Left lobe of liver (tissue), 2 donors: ENCODE measurements at places on chromosomes 2 and 18. TPM values are rescaled to one million over a fixed set of nuclear protein-coding genes. Genes with fewer than 3 reads are reported as not detected.
A peak's percentile ranks its signal among the peaks of the same experiment; 100 is the strongest.

GRCh38 chr18:37260367-37261093, 305.1 kb downstream of the CELF4 start:
- DNase-seq, result no peak

DNA sequence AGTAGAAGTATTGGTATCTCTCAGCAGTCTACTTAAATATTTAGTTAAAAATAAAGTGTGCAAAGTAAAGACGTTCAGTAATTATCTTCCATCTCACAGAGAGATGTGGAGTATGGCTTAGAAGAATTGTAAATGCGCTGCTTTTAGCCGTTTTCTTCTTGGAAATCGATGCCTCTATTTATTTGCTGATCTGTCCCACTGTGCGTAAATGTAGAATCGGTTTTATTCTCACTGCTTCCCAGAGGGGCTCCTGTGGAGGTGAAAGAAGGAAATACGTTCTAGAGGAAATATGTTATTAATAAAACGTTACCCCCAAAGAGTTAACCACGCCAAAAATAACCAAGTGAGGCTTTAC, 1.9 kb downstream of the NPAS2 start:
- DNase-seq, result no peak

DNA sequence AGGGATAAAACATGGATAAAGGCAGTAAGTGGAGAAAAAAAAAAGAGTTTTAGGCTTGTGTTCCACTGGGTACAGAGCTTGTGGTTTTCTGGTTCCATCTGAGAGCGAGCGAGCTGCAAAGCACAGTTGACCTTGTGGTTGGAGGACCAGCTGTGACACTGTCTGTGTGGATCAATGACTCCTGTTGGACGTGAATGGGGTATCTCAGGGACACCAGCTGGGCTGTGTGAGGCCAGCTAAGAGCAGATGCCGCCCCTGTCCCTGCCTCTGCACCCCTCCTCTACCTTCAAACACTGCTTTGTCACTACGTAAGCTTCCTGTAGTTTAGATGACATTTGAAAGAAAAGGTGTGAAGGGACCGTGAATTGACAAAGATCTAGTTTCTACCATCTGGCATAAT, 67.8 kb downstream of the QPCT start:
- DNase-seq, result no peak

DNA sequence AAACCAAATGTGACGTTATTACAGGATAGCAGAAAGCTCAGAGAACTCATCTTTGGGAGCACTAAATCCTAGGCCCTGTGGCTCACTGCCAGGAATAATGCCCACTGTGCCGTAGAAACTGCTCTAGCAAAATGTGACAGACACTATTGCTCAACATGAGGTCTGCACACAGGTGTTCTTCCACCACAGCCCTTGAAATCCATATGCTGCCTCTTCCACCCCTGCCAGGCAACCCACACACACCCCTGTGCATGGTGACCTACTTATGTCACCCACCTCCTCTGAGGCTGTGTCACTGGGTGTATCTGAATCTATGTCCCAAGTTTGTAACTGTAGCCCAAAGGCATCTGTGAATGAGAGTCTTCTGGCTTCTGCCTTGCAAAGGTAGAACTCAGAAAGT, 66.1 kb upstream of the MBOAT2 start:
- DNase-seq, result no peak

DNA sequence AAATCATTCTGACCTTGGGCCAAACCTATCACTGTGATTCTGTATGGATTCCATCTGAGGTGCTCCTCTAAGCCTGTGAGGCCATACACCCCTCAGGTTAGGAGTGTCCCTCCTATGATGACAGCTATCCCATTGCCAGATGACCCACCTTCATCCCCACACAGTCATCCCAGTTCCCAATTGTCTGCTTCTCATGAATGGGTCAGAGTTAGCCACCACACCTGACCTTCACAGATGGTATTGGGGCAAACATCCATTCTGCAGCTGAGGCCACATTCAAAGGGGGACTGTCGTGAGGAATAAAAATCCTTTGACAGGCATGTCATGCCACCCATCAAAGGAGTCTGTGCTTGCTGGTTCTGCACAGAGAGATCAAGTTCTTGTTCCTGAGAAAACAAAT, 155.2 kb downstream of the AGPS start:
- DNase-seq, result no peak

DNA sequence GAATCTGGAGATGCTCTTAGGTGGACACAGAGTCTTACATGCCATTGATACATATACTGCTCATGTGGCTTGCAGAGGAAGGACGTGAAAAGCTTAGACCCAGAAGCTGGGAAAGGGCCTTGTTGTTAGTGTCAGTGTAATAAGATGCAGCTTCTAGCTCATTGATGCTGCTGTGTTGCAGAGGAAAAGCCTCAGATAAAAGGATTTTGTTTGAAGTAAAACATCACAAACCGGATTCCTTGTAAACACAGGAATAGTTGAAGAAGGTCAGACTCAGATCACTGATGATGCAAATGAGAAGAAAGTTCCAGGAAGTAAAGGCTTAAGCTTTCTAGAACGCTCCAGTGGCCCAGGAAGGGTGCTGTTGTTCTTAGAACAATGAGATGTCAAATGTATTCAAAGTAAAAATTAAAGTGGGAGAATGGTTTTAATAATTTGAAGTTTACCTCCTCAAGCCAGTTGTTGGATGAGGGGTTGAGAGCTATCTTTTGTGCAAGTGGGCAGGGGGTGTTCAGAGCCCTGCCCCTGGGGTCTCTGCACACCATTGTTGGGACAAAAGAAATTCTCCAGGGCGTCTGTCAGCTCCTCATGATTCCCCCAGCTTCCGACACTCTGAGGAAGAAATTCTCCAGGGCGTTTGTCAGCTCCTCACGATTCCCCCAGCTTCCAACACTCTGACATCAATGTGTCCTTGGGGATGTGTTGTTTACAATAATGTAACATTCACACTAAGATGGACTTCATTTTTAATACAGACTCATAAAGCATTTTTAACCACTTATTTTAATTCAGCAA, 61.3 kb upstream of the CHMP1B start:
- DNase-seq, result no peak

DNA sequence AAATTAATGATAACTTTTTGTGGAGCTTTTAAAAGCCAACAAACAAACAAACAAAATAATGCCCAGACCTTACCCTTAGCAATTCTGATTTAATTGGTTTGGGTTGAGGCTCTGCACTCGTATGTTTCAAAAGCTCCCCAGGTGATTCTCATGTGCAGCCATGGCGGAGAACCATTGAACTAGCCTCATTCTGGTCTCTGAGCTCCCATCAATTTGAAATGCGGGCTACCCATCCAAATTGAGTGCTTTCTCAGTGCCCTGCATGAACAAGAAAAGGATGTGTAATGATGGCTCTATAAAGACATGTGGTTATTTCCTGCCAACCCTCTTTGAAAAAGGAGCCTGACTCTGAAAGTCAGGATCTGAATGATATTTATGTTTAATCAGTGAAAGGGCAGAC, 8.2 kb downstream of the MXD1 start:
- DNase-seq, result no peak

DNA sequence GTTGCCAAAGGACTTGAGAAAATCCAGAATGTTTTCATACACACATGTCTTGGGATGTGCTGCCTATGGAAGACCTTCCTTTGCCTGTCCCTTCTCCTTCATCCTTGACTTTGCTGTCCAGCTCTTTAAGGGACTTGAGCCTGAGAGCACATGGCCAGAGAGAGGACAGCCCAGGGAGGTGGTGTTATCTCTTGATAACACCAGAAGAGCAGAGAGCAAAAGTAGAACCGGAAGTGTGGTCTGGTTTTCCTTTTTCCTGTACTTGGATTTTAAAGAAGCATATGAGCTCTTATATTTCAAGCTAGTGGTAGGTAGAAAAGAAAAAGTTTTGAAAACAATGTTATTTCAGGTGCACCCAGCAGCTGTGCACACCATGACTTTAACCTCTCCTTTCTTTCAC, 94.1 kb upstream of the ZNF532 start:
- no peak for DNase-seq

- DNase-seq, result no peak
These were observed 119.6 kb downstream of the FAM210A start for GRCh38 chr18:13606604-13607254.

DNA sequence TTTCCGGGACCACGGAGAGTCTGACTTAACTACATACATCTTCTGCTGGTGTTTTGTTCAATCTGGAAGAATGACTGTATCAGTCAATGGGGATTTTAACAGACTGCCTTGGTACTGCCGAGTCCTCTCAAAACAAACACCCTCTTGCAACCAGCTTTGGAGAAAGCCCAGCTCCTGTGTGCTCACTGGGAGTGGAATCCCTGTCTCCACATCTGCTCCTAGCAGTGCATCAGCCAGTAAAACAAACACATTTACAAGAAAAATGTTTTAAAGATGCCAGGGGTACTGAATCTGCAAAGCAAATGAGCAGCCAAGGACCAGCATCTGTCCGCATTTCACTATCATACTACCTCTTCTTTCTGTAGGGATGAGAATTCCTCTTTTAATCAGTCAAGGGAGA, 23.1 kb downstream of the ICOS start:
- no peak for DNase-seq

- no peak for DNase-seq
These were observed 198.5 kb upstream of the ITGA4 start for GRCh38 chr2:181258720-181259119.

- DNase-seq, result peak; percentile 90
These were observed 77.5 kb downstream of the OSBPL6 start for GRCh38 chr2:178271629-178272333.

DNA sequence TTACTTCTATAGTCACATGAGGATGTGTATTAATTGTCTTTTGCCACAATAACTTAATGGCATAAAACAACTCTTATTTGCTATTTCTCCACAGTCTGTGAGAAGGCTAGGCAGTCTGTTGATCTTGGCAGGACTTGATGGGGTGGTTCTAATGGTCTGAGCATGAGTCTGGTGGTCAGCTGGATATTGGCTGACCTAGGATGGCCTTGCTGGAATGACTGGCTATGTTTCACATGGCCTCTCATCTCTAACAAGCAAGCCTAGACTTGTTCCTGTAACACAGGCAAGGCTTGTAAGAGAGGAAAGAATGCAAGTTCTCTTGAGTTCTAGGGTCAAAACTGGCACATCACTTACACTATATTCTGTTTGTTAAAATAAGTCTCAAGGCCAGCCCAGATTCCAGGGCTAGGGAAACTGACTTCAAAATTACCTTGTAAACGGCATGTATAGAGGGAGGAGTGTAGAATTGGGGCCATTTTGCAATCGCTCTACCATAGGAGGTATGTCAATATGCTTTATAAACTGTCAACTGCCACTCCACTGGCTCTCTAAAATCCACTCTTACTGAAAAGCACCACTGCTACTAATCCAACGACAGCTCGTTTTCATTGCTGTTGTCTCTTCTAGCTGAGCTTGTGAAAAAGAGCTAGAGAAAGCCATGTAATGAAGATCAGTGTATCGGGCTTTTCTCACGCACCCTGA, 325.0 kb upstream of the PKDCC start:
- peak; percentile 54 for DNase-seq

DNA sequence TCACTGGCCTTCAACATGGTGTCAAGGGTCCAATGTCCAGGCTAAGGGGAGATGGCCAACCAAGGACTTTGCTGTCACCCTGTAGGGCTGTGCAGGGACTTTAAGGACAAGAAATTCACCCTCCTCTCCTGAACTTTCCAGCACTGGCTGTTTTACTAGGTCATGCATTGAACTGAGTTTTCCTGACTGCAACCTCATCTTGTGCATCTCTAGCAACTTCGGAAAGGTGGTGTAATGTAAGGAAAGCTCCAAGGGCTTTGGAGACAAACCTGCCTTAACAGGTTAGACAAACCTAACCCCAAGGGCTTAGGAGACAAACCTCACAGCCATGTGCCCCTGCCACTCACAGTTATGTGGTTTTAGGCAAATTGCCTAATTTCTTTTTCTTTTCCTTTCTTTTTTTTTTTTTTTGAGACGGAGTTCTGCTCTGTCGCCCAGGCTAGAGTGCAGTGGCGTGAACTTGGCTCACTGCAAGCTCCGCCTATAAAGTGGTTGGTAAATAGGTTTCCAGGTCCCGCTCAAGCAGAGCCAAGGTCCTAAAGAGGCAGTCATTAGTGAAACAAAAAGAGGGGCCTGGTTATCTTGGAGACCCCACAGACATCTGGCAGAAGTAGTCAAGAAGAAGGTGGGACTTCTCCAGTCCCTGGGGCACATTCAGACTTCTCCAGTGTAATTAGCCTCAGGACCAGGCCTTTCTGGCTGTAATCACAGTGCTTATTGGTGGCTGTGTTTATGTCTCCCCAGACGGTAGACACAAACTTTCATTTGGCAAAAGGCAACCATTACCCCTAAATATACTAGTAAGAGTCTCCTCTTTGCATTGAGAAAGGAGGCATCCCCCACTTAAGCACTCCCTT, 37.6 kb upstream of the PMAIP1 start:
- DNase-seq, result no peak

The PRR30 gene
- total RNA-seq, result not detected

The CACNB4 gene
- total RNA-seq, result 0.20 TPM

The EPC2 gene
- 6.9 TPM for total RNA-seq

The TUBA4B gene
- total RNA-seq, result not detected

The ANKRD30B gene
- not detected for total RNA-seq

The PXDN gene
- total RNA-seq, result 9.4 TPM

The IL36A gene
- not detected for total RNA-seq
